ENCODE measurements at places on chromosomes 12 and 14.

GRCh38 chr14:68525516-68525915 lies 267.4 kb downstream of the ZFP36L1 start:
- DNase-seq: no peak

GRCh38 chr14:68716698-68717097 lies 76.2 kb downstream of the ZFP36L1 start:
- no peak for DNase-seq

DNA sequence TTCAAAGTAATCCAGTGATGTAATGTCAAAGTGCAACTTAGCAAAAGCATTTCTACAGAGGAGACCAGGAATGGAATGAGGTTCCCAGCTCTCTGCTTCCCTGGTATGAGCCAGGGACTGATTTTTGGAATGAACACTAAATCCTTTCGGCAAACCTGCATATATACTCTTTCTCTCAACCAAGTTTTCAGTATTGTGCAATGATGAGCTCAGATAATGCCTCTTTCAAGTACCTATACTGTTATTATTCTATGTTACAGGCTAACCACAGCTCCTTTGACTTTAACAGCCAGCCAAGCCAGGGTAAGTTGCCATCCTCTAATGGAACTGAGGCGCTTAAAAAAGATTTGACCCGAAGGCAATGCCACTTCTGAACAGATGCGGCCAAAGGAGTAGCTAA lies 104.9 kb upstream of the FSCB start:
- no peak for DNase-seq

- DNase-seq: peak; percentile 85
Measured at GRCh38 chr12:122860040-122860853, 25.0 kb downstream of the HIP1R start.

- DNase-seq: no peak
Measured at GRCh38 chr12:46915836-46916235, 90.0 kb upstream of the SLC38A4 start.

DNA sequence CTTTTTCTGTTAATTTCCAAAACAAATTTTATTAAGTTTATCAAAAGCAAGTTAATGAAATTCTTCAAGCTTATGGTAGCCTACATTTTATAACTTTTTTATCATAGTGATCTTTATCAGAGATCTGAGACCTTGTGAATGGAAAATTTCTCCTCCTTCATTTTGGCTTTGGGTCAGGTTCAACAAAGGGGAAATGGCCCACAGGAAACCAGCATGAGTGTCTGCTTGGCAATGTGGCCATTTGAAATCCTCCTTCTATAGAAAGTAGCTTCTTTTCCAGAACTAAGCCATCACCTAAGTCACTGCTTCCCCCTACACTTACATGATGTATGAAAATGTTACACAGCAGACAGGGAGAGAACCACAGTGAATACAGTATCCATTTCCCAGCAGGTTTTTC lies 1.6 kb downstream of the RHOJ start:
- no peak for DNase-seq

- no peak for DNase-seq
Measured at GRCh38 chr12:19373586-19373985, 65.7 kb upstream of the AEBP2 start.

DNA sequence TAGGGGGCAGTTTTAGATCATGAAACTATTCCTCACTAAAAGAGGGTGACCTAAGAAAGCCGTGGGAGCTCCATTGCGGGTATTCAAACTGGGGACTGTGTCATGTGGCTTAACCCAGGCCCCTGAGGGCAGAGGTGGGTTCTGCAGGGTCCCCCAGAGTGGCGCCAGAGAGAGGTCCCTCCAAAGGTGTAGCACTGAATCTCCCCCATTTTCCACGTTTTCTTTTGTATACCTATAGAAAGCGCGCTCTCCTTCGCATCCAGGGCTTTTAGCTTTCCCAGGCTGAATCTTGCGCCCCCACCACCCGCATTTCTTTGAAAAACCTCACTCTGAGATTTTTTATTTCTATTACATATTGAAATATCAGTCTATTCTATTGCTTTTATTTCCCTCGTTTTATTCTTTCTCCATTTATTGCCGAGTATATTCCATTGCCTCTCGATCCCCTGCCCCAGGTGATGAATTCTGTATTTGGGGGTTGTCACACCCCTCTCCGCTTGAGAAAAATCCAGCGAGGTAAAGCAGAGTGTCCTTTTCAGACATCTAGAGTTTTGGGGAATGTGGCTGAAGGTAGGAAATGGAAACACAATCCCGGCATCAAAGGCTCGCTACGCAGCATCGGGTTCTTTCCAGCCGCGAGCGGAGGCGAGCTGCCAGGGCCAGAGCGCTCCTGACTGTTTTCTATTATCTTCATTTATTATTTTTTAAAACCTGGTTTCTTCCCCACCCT lies 870 bp upstream of the HOXC13 start:
- no peak for DNase-seq
